ENCODE measurements at places on chromosomes 7 and 10.

GRCh38 chr10:112852306-112852705, 97.7 kb upstream of the TCF7L2 start:
- DNase-seq, result no peak

GRCh38 chr10:13724484-13724883, 137.7 kb downstream of the PRPF18 start:
- DNase-seq, result no peak

GRCh38 chr10:131722121-131722520, 178.7 kb upstream of the PPP2R2D start:
- no peak for DNase-seq

DNA sequence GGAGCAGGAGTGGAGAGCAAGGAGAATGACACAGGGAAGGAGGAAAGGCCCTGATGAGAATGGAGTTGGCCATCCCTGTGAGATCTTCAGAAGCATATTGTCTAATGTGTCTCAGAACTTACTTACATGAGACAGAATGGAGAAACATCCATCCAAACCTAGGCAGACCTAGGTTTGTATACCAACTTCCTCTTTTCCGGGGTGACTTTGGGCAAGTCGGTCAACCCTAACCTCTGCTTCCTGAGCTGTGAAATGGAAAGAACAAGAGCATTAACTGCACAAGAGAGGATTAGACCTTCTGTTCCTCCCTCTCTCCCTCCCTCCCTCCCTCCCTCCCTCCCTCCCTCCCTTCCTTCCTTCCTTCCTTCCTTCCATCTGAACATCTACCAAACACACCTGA, 4.5 kb downstream of the GHRHR start:
- no peak for DNase-seq

GRCh38 chr7:84110400-84110799, 84.2 kb downstream of the SEMA3A start:
- no peak for DNase-seq

- DNase-seq, result no peak
Observed at GRCh38 chr7:157992511-157993160, 595.0 kb downstream of the PTPRN2 start.

DNA sequence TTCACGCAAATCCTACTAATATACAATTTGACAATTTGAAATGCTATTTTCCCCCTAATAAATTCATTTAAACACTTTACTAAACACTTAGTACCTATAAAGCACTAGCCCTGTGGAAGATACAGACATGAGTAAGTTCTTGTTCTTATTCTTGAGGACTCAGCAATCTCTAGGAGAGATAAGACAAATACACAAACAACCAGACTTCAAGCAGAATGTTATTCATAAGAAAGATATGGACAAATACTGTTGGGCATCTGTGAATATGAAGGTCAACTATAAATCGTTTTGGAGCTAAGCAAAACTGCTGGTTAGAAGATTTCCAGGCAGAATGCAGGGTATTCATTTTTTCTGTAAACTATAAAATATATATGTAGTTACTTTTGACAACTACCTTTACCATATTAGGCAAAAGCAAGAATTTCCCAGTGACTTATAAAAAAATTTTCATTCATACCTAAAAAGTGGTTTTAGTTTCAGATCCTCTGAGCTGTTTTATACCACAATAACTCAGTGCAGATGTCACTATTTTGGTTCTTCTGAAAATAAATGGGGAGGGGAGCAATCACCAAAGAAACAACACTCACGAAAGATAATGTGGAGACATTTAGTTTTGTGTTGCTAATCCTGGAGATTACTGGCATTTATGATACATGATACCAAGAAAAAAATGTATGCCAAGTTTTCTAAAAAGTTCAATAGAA, 3.8 kb downstream of the VPS41 start:
- no peak for DNase-seq

- no peak for DNase-seq
Observed at GRCh38 chr7:103142494-103142893, 6.4 kb downstream of the NAPEPLD start.

- DNase-seq, result no peak
Observed at GRCh38 chr7:111198255-111198654, 107.3 kb downstream of the LRRN3 start.

All from glutamatergic neuron (in vitro differentiated cells).